GM23248 (cell line): ENCODE measurements at places on chromosomes 13 and 19.

DNA sequence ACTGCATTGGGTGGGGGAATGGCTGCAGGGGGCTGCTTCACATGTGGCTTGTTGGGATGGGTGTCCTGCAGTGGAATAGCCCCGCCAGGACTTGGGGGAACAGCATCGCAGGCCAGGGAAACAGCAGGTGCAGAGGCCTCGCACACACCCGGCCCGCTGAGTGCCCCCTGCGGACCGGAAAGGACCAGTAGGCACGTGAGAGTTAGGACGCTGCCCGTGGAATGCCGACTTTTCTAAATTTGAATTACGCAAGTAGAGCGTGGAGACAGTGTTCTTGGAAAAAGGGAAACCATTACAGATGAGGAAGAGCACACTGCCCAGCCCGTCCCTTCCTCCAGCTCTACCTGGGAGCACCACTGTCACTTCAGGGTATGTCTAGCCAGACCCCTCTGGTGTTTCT, 11.5 kb downstream of the DNM2 start:
- H3K4me1 ChIP-seq: peaks cover 9% of the 10 kb centered on the region; the same call in 1 of the 2 replicates
- H3K4me3 ChIP-seq: no peak overlapping the region
- no peak for DNase-seq
- H3K36me3 ChIP-seq: no peaks in the 10 kb centered on the region
- H3K27ac ChIP-seq: no peak overlapping the region

GRCh38 chr13:111042661-111043226, 72.4 kb upstream of the ARHGEF7 start:
- H3K27me3 ChIP-seq: peaks cover 18% of the 10 kb centered on the region
- H3K4me3 ChIP-seq: no peak overlapping the region
- H3K27ac ChIP-seq: no peak overlapping the region
- no peak for DNase-seq

GRCh38 chr13:33004511-33004910, 11.7 kb upstream of the KL start:
- H3K4me3 ChIP-seq: no peak overlapping the region
- H3K27ac ChIP-seq: no peak overlapping the region
- no peaks in the 10 kb centered on the region for H3K36me3 ChIP-seq
- H3K27me3 ChIP-seq: no peaks in the 10 kb centered on the region

DNA sequence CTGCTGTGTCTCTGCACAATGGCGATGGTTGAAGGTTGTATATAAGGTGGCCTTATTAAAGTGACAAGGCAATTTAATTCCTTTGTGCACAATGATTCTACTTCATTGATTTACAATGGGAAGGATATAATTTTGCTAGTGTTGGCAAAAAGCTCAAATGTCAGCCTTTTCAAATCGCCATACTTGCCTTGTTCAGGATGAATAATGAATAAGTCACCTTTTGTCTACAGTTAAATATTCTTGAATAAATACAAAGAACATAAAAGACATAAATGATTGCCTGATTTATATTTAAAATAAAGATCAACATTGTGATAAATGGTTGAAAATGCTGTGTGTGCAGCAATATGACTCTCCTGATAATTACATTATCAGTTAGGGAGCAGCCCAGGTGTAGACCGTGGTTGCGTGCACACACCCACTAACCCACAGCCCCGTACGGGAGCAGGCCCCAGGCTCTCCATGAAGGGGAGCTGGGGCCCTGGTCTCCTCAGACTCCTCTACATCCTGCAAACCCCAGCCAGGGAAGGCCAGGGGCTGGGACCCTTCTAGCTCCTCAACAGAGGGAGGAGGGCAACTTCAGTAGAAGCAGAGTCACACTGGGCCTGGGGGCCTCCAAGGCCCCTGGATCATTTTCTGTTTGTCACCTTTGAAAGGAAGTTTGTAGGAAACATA, 64.9 kb downstream of the TEX29 start:
- no peak overlapping the region for H3K27ac ChIP-seq
- H3K4me1 ChIP-seq: no peaks in the 10 kb centered on the region
- no peaks in the 10 kb centered on the region; the same call in 1 of the 2 replicates for H3K27me3 ChIP-seq
- no peaks in the 10 kb centered on the region for H3K36me3 ChIP-seq
- DNase-seq: no peak

- H3K27ac ChIP-seq: no peak overlapping the region
- H3K36me3 ChIP-seq: no peaks in the 10 kb centered on the region
- no peak overlapping the region for H3K4me3 ChIP-seq
- peaks cover 23% of the 10 kb centered on the region for H3K27me3 ChIP-seq
- DNase-seq: no peak
Measured at GRCh38 chr13:71862459-71862943, 4.5 kb downstream of the DACH1 start.

DNA sequence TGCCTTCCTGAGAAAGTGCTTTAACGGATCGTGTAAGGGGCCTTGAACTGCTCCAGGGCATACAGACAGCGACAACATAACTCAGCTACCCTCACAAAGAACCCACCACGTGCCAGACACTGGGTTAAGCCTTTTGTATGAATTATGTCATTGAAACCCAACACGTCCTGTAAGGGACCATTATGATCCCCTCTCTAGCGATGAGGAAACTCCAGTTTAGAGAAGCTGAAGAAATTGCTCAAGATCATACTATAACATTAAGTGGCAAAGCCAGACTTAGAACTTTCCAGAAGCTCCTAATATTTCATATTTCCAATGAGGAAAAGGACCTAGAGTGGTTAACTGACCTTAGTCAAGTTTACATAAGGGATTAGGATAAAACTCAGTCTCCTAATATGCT, 57.0 kb upstream of the RAP2A start:
- no peaks in the 10 kb centered on the region for H3K27me3 ChIP-seq
- no peaks in the 10 kb centered on the region for H3K4me1 ChIP-seq
- H3K36me3 ChIP-seq: peaks cover 9% of the 10 kb centered on the region; the same call in 1 of the 2 replicates
- DNase-seq: no peak
- no peak overlapping the region for H3K4me3 ChIP-seq

DNA sequence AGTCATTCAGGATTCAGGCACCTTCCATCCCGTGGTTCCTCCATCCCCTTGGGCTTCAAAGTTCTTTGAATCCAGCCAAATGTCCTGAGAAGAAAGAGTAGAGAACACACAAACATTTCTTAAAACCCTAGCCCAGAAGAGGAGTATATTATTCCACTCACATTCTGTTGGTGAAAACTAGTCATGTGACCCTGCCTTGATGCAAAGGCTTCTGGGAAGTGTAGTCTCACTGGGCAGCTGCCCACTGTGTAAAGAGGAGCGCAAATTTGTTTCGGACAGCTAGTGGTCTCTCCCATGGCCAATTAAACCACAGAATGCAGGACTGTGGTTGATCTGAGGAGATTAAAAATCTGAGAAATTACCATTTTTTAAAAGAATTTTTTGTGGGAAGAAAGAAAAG, 304.4 kb downstream of the SUCLA2 start:
- H3K36me3 ChIP-seq: no peaks in the 10 kb centered on the region
- H3K4me1 ChIP-seq: no peaks in the 10 kb centered on the region
- DNase-seq: no peak
- no peaks in the 10 kb centered on the region for H3K27me3 ChIP-seq
- H3K4me3 ChIP-seq: no peak overlapping the region

DNA sequence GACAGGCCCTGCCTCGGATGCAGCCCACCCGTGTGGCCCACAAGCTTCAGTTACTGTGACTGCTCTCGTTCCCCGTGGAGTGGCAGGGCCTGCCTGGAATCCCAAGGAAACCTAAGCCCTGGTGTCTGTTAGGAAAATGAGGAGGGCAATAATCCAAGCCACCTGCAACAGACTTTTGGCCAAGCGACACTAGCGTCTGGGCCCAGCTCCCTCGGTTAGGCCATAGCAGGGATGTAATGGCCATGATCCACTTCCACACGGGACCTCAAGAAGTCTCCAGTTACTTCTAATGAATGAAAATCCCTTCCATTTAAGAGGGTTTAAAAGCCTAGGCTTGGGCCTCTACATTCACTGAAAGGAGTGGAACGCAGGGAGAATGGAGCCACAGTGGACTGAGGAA, 8.9 kb downstream of the ZC3H4 start:
- no peak overlapping the region for H3K4me3 ChIP-seq
- H3K27me3 ChIP-seq: no peaks in the 10 kb centered on the region
- H3K36me3 ChIP-seq: no peaks in the 10 kb centered on the region

GRCh38 chr13:90902255-90902654, 445.2 kb upstream of the MIR17HG start:
- no peak overlapping the region for H3K27ac ChIP-seq
- H3K4me1 ChIP-seq: no peaks in the 10 kb centered on the region
- no peaks in the 10 kb centered on the region for H3K36me3 ChIP-seq
- H3K4me3 ChIP-seq: no peak overlapping the region
- no peaks in the 10 kb centered on the region for H3K27me3 ChIP-seq

DNA sequence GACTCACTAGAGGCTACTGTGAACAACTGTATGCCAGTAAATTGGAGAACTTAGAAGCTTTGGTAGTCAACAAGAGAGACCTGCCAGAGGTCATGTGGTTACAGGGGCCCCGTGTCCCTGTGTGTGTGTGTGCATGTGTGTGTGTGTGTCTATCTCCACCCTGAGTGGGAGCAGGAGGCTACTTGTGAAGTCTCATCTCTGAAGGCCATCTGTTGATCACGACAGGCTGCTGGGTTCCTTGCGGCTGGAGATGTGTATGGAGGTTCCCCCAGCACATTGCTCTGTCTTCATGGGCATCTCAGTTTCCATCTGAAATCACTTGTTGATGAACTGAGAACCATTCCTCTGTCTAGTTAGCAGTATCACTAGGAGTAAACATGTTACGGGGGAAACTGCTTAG, 58.2 kb upstream of the TEX29 start:
- H3K27me3 ChIP-seq: no peaks in the 10 kb centered on the region
- 0 out of 2 replicates have a peak, but pooled peaks cover 6% of the 10 kb centered on the region for H3K36me3 ChIP-seq
- no peak overlapping the region for H3K4me3 ChIP-seq
- no peak for DNase-seq

GRCh38 chr13:107144432-107144831, 576.5 kb upstream of the ARGLU1 start:
- peak; percentile 22 for DNase-seq
- 0 out of 2 replicates have a peak, but pooled peaks cover 15% of the 10 kb centered on the region for H3K27me3 ChIP-seq
- H3K36me3 ChIP-seq: no peaks in the 10 kb centered on the region
- no peaks in the 10 kb centered on the region for H3K4me1 ChIP-seq

DNA sequence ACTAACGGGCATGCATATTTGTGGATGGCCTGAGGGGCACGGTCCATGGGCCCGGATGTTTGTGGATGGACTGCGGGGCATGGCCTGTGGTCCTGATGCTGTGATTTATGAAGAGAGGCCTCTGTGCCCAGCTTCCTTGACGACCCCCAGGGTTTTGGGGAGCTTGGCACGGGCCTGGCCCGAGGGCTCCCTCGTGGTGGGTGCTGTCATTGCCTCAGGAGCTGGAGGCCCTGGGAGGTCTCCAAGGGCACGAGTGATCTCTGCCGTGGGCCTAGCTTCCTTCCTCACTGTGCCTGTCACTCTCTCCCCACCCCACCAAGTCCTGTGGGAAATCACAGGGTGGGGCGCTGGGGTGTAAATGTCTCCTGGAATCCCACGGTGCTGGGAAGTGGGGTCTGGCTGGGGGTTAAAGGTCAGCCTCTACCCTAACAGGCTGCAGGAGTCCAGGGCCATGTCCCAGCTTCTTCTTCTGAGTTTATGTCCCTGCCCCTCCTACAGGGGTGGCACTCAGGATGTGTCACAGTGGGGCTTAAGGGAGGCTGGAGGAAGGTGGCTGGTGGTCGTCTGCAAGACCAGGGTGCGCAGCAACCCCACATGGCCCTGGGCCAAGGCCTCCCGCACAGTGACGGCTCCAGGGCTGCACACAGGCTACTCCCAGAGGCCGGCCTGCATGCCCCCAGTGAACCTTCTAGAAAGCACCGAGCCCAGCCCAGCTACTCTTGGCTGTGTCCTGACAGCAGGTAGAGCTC, 27.6 kb upstream of the RANBP3 start:
- no peaks in the 10 kb centered on the region for H3K27me3 ChIP-seq
- no peak overlapping the region for H3K4me3 ChIP-seq
- H3K36me3 ChIP-seq: no peaks in the 10 kb centered on the region
- H3K4me1 ChIP-seq: no peaks in the 10 kb centered on the region
- H3K27ac ChIP-seq: no peak overlapping the region

- H3K27ac ChIP-seq: no peak overlapping the region
- DNase-seq: peak; percentile 18
- no peak overlapping the region for H3K4me3 ChIP-seq
- no peaks in the 10 kb centered on the region for H3K4me1 ChIP-seq
Measured at GRCh38 chr13:110173247-110173818, 133.6 kb downstream of the COL4A1 start.

DNA sequence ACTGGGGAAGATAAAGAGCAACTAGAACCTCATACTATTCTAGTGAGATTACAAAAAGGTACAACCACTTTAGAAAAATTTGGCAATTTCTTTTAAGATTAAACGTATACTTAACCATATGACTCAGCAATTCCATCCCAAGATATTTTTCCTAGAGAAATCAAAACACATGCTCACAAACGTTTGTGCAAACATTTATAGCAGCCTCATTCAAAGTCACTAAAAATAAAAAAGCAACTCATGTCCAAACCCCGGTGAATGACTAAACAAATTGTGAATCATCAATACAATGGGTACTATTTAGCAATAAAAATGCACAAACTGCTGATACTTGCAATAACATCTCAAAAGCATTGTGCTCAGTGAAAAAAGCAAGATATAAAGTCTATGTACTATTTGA, 121.5 kb downstream of the FRY start:
- peak overlapping the region; percentile 68 for H3K27ac ChIP-seq
- DNase-seq: peak; percentile 88
- H3K4me1 ChIP-seq: peaks cover 28% of the 10 kb centered on the region
- 0 out of 2 replicates have a peak overlapping the region, but pooled peaks have one; percentile 9 for H3K4me3 ChIP-seq
- no peaks in the 10 kb centered on the region for H3K36me3 ChIP-seq
- no peaks in the 10 kb centered on the region for H3K27me3 ChIP-seq

DNA sequence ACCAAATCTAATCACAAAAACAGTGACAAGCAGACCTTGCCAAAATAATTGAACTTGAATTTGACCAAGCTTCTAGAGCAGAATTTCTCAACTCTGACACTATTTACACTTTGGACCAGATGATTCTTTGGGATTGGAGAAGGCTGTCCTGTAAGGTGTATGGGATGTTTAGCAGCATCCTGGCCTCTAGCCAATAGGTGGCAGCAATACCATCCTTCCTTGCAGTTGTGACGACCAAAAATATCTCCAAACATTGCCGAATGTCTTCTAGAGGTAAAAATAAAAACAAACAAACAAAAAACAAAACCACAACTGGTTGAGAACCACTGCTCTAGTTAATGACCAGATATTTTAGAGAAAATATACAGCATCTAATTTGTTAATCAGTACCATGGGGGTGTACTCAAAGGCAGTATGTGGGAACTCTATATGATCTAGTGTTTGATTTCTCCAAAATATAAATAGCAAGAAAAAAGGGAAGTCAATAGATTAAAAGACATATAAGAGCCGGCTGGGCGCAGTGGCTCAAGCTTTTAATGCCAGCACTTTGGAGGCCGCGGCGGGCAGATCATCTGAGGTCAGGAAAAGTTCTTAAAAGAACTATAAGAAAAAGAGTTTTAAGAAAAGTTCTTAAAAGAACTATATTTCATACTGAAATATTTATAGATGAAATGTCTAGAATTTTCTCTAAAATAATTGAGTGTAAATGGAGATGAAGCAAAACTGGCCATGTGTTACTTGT, 60.9 kb upstream of the ZNF527 start:
- H3K4me1 ChIP-seq: no peaks in the 10 kb centered on the region
- H3K36me3 ChIP-seq: no peaks in the 10 kb centered on the region
- H3K4me3 ChIP-seq: no peak overlapping the region
- no peaks in the 10 kb centered on the region for H3K27me3 ChIP-seq
- no peak overlapping the region for H3K27ac ChIP-seq
